Activated naive CD4-positive, alpha-beta T cell (primary cell): ENCODE measurements at places on chromosomes 6 and 20.

- no peak for DNase-seq
Observed at GRCh38 chr6:2963756-2964155, 7.6 kb downstream of the SERPINB6 start.

GRCh38 chr6:160102956-160103824, 18.4 kb upstream of the SLC22A1 start:
- DNase-seq, result no peak

DNA sequence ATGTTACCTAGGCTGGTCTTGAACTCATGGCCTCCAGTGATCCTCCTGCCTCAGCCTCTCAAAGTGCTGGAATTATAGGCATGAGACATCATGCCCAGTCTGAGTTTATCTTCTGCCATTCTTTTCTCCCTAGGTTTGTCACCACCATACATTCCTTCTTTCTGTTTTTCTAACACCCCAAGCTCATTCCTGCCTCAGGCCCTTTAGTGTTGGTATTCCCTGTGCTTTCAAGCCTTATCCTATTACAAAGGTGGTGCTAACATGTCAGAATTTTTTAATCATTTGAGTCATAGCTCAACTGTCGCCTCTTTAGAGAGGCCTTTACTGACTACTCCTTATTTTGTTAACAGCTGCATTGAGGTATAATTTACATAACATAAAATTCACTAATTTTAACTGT, 221.1 kb upstream of the PRSS16 start:
- DNase-seq, result no peak

DNA sequence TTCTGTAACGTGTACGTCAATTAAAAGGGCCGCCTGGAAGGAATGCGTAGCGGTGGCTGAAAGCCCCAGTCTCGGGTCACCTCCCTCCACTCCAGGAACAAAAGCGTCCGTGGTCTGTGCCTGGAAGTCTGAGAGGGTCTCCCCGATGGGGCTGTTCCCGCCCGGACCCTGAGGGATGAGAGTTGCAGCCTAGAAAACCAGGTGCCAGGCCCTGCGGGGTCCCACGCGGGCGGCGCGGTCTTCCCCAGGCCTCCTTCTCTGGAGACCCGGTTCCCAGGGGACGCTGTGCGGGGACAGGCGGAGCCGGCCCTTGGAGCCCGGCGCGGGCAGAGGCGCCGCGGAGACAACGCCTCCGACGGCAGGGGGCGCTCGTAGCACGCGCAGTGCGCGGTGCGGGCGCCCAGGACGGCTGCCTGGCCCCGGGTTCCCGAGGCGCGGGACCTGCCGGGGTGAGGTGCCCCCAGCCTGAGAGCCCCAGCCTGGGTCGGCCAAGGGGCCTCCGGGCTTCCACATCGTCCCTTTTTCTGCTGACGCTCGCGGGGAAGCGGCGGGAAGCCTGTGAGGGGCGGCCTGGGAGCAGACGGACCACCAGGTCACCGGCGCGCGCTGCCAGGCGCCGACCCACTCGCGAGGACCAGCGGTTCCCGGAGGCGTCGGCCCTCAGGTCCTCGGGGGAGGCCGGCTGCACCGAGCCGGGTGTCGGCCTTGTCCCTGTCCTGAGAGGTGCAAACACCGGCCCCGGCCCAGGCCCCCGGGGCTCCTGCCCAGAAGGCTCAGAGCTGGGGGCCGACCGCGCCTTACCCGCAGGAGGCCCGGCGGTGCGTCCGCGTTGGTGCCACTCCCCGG, 5.3 kb upstream of the FOXC1 start:
- DNase-seq, result peak; percentile 58

- no peak for DNase-seq
Observed at GRCh38 chr20:58991715-58992114, 10.7 kb downstream of the NELFCD start.

GRCh38 chr6:1729133-1729749, 119.5 kb downstream of the FOXC1 start:
- no peak for DNase-seq

GRCh38 chr6:44262467-44263353, 2.6 kb downstream of the NFKBIE start:
- no peak for DNase-seq

GRCh38 chr6:166162599-166163342, 4.9 kb downstream of the TBXT start:
- DNase-seq, result no peak

DNA sequence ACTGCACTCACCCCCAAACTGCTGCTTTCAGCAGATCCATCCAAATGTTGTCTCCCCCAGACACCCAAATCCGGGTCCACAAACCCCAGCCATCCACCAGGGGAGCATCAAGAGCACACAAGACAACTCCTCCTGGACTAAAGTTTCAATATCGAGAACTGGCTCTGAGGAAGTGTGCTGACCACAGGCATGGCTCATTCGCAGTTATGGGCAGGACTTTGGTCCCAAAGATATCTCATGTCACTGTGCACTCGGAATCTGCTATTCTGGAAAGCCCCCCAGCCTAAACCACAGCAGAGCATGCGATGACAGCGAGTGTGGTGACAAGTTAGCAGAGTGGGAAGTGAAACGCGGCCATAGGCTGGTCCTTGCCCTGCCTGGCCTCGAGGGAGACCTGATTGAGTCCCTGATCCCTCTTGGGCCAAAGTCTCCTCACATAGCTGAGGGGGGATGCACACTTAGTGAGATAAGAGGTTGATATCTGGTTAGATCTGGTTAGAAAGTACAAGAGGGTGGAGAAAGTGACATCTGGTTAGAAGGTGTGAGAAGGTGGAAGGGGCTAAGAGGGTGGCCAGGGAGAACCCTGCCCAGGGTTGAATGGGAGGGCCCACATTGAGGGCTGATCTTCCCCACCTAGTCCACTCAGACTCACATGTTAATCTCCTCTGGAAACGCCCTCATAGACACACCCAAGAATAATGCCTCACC, 149.7 kb downstream of the MRPL14 start:
- no peak for DNase-seq

GRCh38 chr20:20206788-20207187, 154.5 kb downstream of the CFAP61 start:
- DNase-seq, result no peak

- no peak for DNase-seq
Observed at GRCh38 chr6:130517444-130517931, 151.7 kb downstream of the TMEM200A start.

- DNase-seq, result no peak
Observed at GRCh38 chr6:119129148-119129967, 50.9 kb upstream of the FAM184A start.

DNA sequence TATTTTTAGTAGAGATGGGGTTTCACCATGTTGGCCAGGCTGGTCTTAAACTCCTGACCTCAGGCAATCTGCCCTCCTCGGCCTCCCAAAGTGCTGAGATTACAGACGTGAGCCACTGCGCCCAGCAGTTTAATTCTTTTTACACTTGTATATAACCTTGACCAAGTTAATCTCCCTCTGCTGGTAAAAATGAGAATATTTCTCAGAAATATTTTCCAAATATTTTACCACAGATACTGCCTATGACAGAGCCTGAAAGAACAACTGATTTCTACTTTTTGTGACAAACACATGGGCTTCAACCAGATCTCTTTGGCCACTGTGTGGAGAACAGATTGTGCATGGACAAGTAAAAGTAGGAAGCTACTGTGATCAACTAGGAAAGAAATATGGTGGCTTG, 21.2 kb upstream of the NHSL1 start:
- no peak for DNase-seq

GRCh38 chr6:5205035-5205507, 55.7 kb downstream of the LYRM4 start:
- DNase-seq, result no peak

DNA sequence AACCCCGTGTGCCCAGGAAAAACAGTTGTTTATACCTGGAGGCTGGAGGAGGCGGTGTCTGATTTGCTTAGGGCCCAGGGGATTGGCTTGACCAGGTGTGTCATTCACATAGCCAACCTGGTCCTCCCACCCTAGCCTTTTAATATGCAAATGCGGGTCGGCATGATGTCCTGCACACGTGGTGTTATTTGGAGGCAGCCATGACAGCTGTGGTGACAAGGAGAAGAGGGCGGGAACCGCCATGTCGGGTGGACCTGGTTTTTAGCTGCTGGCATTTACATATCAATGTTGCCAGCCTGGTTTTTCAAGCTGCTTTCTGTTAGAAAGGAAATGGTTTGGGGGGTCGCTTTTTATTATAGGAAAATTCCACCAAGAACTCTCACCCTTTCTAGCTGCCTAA, 291.4 kb upstream of the QKI start:
- DNase-seq, result no peak

DNA sequence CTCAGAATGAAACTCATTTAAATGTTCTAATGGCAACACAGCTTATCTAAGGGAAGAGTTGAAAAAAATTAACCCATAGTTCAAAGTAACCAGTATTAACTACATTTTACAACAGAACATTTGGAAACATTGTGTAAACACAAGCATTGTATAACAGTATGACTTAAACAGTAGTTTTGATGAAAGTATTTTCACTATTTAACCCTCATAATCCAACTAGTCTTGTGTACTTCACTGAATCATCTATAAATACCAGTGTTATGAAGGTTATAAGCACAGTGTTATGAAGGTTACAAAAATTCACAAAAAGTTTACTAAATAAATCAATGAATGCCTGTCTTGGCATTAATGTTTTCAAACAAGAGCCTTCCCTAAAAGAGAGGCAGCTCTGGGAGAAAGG, 66.5 kb downstream of the REV3L start:
- no peak for DNase-seq

DNA sequence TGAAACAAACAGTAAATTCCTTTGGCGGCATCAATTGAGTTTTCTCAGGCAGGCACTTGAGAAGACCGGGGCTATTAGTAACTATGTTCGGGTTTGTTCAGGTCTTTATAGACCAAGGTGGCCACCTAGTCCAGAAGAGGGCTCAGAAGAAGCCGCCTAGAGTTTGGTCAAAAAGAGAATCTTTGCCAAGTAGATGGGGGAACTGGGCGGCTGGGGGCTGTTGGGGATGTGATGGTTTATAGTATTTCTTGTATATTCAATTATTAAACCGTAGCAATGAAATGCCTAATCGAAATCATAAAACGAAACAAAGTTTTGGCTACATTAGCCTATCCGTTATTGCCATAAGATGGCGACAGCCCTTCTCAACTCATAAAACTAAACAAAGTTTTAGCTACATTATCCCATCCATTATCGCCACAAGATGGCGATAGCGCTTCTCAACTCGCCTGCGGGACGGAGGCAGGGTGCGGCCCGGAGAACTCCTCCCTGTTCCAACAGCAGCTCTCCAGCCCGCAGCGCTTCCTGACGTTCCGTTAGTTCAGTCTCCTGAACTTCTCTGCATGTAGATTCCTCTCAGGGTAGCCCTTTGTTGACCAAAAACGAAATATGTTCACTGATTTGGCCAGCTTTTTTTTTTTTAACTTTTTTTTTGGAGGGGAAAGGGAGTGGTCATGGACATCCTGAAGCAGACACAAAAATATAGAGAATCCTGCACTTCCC, 120.5 kb upstream of the PRSS16 start:
- peak; percentile 25 for DNase-seq

DNA sequence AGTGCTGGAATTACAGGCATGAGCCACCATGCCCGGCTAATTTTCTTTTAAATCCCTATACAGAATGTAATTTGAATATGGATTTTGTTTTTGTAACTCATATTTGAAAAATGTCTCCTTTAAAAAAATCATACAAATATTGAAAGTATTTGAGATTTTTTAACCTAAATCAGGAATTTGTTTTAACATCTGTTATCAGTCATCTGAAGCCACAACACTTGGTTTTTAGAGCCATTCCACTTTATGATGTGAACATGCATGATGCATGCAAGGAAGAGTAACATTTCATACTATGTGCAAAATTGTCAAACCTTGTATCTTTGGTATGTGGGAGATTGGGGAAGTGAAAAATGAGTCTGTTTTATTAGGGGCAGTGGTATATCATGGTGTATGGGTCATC, 124.5 kb upstream of the AHI1 start:
- no peak for DNase-seq

GRCh38 chr6:3884007-3884745, 35.0 kb downstream of the FAM50B start:
- no peak for DNase-seq

DNA sequence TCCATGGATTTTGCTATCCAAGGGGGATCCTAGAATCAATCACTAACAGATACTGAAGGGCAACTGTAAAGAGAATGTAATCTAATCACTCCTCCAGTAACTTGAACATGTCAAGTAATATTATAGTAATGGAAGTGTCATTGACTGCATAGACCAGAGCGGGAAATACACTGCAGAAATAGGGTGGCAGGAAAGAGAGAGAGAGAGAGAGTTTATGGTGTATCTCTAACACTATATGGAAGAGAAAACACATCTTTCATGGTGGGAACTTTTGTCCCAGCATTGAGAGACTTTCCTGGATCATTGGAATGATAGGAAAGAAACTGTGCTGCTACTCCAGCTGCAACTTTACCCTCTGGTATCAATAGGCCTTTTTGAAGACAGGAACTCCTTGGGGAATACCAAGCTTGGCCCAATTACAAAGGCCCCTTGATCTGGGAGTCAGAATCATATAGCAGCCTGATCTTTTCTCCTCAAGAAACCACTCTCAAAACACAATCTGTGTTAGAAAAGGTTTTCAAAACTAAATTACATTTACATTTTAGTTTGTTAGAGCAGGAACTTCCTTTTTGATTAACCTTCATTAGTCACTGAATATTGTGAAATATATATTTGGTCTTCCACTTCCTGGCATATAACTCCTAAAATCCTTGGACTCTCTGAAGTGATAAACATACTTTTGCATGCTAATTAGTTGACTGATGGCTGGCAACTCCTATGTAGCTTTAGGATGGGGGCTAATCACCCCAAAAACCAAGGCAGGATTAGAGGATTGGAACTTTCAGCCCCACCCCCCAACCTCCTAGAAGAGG, 29.5 kb upstream of the RNGTT start:
- DNase-seq, result no peak

- no peak for DNase-seq
Observed at GRCh38 chr6:109300874-109301273, 81.4 kb downstream of the CD164 start.

- DNase-seq, result no peak
Observed at GRCh38 chr20:2624190-2624589, 28.2 kb upstream of the NOP56 start.

DNA sequence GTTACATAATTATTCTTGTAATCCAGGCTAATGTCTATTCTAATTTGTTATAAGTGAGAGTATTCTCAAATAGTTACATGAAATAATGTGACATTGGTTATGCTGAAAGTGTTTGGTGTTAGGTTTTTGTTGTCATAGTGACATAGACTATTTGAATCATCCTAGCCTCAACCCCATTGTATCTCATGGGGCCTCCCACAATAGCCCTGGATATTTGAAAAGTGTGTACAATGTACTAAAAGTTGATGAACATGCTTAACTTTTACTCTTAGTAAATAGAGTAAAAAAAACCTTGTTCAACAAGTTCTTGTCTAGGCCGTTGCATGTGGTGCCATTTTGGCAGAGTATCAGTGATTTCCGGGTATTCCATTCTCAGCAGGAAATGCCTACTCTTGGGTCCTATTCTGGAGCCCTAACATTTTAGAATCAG, 83.0 kb downstream of the RTN4IP1 start:
- DNase-seq, result no peak

DNA sequence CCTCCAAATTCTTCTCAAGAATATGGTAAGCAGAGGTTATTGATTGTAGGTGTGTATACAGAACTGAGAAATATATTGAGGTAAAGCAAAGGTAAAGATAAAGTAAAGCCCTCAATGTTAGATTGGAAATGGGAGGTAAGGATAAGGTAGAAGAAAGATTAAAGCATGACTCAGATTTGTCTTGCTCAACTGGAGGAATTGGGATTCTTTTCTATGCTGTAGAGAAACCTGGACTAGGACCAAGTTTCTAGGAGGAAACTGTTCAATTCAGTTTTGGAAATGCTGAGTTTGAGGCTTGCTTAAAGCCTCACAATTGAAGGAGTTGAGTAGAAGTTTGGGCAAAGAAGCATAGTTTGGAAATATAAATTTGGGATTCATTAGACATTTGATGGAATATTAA, 634.0 kb upstream of the PTCHD4 start:
- DNase-seq, result no peak
